ENCODE measurements at places on chromosomes 5 and 9. TPM values are rescaled to one million over a fixed set of nuclear protein-coding genes. Genes with fewer than 3 reads are reported as not detected.

Gene BAAT
- total RNA-seq, result not detected

Gene GRXCR2
- not detected for total RNA-seq

Gene PCDHA9
- total RNA-seq, result 0.13 TPM

Gene UBE2QL1
- not detected for total RNA-seq

Gene CRHBP
- total RNA-seq, result not detected

Gene ST8SIA4
- total RNA-seq, result 2.6 TPM

Gene ENHO
- total RNA-seq, result not detected

Gene CBY3
- total RNA-seq, result not detected

Gene RORB
- total RNA-seq, result not detected

Gene TAF1L
- total RNA-seq, result not detected

Gene NOXA1
- total RNA-seq, result not detected

Gene PCDHB2
- 1.7 TPM for total RNA-seq

Gene MACROH2A1
- total RNA-seq, result 162 TPM

Gene RNF183
- not detected for total RNA-seq

Gene DMRT3
- not detected for total RNA-seq

Gene LIFR
- total RNA-seq, result 40.2 TPM

Gene HRCT1
- total RNA-seq, result 2.0 TPM

Gene MARVELD2
- total RNA-seq, result 2.3 TPM

Gene ZNF618
- total RNA-seq, result 14.4 TPM

Gene PCDHGA1
- 0.20 TPM for total RNA-seq

Gene SPINK13
- total RNA-seq, result not detected

Gene PRELID2
- 11.9 TPM for total RNA-seq

Gene PCDHAC1
- total RNA-seq, result not detected

Gene TMEM252
- total RNA-seq, result not detected

Gene PCDHB14
- total RNA-seq, result 0.20 TPM

Gene NXNL2
- not detected for total RNA-seq

Gene PTRH1
- total RNA-seq, result 81.9 TPM

Gene TLR4
- total RNA-seq, result 147 TPM

Gene FAM221B
- total RNA-seq, result not detected

Gene RIOK2
- 14.5 TPM for total RNA-seq

Gene IL12B
- total RNA-seq, result not detected

Gene GADD45G
- total RNA-seq, result 0.33 TPM

Gene STK10
- 43.8 TPM for total RNA-seq

Gene IFNA13
- total RNA-seq, result not detected

Gene CCL21
- 0.53 TPM for total RNA-seq

Gene CDC25C
- total RNA-seq, result 9.4 TPM

Gene SPINK14
- total RNA-seq, result not detected

Gene OR1L1
- not detected for total RNA-seq

Gene SLC45A2
- total RNA-seq, result not detected

Gene ARAP3
- 37.1 TPM for total RNA-seq

Data from mammary microvascular endothelial cell (primary cell).